ENCODE measurements at places on chromosomes 6 and 20.

GRCh38 chr20:44780226-44780625 is 30.1 kb downstream of the RIMS4 start:
- DNase-seq: no peak

GRCh38 chr6:116847227-116847626 is 18.3 kb upstream of the GPRC6A start:
- no peak for DNase-seq

GRCh38 chr6:42417641-42418112 is 34.0 kb downstream of the TRERF1 start:
- no peak for DNase-seq

DNA sequence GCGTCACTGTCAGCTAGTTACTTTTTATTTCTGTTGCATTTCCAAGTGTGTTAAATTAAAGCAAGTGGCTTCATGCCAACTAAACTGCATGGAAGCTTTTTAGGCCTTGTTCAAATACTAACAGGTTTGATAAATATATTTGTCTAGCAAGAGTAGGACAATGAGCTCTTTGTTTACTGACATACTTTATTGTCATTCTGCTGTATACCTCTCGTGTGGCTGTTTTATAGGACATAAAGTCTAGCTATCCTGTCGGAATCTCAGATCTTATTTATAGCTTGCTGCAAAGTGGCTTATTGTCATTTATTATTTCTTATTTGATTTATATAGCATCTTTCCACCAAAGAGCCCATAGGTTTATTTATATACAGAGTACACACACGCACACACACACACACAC is 711.1 kb downstream of the KIF16B start:
- DNase-seq: no peak

DNA sequence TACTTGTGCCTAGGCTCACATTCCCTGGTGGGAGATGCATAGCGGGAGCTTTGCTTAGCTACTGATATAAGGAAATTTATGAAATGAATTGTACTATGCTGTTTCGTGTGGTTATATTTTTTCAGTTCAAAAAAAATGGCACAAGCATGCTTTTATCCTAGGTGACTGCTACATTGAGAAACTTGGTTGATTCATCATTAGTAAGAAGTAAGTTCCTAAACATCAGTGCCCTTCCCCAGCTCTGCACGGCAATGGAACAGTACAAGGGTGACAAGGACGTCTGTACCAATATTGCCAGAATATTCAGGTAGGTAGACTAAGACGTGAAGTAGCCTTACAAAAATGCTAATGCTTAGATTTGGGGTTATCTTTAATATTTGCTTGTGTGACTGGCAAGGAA is 79.7 kb downstream of the ARMC2 start:
- DNase-seq: no peak

- DNase-seq: no peak
These were observed 24.8 kb downstream of the RRBP1 start for GRCh38 chr20:17657079-17657825.

DNA sequence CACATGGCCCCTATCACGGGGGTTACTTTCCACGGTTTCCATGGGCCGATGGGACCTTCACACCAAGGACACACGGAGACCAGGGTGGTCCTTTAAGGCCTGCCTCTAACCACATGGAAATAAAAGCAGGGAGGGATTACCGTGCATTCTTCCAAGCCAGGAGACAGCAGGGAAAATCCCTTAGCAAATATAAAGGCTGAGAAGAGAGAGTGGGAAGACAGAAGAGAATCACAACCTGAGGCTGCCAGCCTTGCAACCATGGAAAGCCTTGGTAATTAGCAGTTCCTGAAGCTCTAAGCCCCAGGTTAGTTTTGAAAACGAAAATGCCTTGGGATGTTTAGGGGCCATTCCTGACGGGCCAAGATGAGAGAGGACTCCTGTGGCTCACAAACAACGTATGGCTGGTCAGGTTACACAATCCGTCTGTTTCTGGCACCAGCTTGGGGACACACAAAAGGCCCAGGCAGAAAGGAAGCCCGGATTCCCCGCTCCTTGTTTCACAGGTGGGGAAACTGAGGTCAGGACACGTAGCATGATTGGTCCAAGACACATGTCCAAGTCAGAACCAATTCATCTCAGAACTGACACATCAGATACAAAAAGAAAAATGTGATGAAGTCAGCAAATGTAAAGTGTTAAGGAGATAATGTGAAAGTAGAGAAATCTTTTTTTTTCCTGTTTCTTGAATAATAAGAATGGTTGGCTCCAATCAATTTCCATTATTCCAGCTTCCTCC is 2.8 kb downstream of the PREX1 start:
- no peak for DNase-seq

GRCh38 chr20:59598625-59599310 is 5.6 kb upstream of the PHACTR3 start:
- DNase-seq: no peak

DNA sequence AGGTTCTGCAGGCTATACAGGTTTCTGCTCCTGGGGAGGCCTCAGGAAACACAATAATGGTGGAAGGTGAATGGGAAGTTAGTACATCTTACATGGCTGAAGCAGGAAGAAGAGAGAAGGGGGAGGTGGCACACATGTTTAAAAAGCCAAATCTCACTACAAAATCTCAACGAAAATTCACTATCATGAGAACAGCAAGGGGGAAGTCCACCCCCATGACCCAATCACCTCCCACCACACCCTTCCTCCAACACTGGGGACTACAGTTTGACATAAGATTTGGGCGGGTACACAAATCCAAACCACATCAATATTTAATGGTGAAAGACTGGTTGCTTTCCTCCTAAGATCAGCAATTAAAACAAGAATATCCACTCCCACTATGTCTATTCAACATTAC is 13.8 kb upstream of the POLR1H start:
- no peak for DNase-seq

DNA sequence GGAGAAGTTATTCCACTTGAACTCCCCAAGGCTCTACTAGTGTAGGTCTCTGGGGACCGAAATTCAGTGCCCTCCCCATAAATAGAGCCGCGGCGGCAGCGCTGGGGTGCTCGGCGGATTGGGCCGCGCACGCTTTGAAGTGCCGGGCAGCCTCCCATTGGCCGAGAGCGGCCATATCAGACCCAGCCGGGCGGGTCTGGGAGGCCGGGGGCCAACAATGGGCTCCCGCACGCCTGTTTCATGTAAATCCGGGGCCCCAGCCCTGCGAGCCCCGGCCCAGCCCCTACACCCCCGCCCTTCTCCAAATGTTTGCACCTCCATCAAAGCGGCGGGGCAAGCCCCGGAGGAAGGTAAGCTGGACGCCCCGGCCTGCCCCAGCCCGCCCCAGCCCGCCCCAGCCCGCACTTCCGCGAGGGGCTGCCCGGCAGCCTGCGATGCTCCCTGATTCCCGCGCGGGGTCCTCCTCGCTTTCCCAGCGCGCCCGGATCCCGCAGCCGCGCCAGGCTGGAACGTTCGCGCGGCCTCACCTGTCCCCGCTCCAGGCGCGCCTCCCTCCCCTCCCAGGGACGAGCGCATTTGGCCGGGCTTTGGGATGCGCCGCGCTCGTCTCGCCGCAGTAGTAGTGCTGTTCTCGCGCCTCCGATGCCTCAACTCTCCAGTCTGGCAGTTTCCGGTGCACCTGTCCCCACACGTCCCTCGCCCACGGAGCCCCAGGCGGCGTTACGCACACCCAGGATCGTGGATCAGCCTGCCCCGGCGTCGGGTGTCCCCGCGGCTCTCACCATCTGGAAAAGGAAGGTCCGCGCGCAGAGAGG is at the start of gene TBXT:
Gene TBXT (minus strand): TSS at position 51 of the 815 bp plus-strand sequence. CDS start 260 bp downstream, outside the sequence.
- no peak for DNase-seq

DNA sequence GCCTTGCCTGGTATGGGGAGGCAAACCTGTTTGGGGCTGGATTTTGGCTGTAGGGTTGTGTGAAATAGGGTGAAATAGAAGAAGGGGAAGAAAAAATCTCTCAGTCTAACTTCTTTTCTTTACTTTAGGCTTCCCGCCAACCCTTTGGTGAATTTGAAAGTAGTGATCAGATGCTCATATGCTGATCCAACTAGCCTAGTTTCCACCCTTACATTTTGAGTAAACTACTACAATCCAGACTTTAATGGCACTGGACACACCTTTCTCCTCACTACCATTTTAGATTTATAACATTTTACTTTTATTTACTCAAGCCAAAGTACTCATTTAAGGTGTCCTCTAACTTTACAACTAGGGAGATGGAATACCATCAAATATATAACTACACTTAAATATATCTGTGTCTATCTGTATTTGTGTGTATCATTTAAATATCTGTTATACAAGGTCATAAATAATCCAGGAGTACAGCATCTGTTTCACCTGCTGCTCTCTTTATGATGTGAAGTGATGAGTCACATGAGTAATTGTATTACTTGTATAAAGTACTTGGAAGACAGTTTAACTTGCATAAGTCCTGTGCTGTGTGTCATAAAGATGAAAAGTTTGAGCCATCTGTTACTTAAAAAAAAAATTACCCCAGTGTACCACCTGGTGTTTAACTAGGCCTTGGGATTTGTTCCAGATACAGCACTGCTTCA is 172.1 kb downstream of the CDKAL1 start:
- DNase-seq: no peak

DNA sequence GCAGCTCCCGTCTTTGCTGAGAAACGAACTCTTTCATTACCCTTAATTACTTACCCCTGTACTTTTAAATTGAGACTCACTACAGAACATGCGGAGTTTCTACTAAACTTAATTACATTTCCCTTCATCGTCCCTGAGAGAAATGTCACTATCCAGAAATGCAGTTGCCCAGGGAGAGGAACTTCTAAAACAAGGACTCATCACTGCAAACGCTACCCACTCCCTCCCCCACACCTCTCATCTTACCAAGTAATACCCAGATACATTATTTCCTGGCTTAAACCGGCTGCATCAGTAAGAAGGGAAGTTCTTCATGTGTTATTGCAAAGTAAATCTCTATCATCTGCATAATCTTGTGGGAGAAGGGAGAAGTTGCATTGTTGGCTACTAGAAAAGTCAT is 138.3 kb downstream of the IPCEF1 start:
- DNase-seq: no peak
